ENCODE measurements at places on chromosomes 6 and 20.

DNA sequence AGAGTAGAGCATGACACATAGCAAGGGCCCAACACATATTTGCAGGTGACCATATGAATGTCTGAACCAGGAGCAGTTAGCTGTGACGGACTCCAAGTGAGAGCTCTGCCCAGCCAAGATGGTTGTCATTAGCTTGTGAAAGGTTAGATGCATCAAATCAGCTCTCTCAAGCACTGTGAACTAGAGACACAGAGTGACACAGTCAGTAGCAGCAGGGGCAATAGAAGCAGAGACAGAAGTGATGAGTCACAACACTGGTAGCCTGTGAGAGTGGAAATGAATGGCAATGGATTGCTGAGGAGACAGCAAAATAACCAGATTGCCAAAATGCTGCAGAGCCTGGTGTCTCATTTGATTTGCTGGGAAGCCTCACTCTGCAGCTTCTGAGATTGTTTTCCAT, 558.9 kb downstream of the PKHD1 start:
- DNase-seq: no peak

DNA sequence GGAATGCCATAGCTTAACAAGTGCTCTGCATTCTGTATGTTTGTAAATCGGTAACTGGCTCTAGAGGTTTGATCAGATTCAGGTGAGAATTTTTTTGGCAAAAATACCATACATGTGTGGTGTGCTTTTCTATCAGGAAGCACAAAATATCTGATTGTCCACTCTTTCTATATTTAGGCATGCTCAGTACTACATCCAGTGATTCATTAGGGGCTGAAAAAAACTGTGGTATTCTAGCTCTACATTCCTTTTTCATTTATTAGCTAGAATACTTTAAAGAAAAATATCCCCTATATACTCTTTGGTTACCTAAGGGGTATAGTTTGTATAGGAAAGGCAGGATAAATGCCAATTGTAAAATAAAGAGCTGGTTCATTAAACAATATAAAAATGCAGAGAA, 10.6 kb upstream of the ELOVL2 start:
- no peak for DNase-seq

- DNase-seq: no peak
Measured at GRCh38 chr6:14177413-14178082, 60.0 kb downstream of the CD83 start.

DNA sequence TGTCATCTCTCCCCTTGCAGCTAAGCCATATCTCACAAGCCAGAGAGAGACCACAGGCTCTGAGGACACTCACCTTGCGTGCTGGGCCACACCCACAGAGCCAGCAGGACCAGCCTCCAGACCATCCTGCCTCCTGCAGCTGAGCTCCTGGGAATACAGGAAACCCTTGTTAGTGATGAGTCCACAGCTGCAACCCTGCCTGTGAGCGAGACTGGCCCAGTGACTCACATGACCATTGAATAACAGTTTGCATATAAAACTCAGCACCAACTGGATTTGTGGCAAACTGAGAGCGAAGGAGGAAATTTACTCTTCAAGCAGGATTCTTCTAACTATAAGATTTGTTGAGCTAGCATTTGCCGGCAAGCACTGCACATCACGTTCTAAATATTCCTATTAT, 3.0 kb downstream of the THBS2 start:
- DNase-seq: no peak

DNA sequence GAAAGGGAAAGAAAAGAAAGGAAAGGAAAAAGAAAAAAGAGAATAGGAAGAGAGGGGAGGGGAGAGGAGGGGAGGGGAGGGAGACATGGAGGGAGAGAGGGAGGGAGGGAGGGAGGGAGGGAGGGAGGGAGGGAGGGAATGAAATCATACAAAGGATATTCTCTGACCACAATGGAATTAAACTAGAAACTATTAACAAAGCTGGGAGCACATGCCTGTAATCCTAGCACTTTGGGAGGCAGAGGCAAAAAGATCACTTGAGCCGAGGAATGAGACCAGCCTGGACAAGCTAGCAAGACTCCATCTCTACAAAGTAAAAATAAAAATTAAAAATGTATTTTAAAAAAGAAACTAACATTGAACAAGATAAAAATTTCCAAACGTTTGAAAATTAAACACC, 62.8 kb downstream of the ILRUN start:
- no peak for DNase-seq

DNA sequence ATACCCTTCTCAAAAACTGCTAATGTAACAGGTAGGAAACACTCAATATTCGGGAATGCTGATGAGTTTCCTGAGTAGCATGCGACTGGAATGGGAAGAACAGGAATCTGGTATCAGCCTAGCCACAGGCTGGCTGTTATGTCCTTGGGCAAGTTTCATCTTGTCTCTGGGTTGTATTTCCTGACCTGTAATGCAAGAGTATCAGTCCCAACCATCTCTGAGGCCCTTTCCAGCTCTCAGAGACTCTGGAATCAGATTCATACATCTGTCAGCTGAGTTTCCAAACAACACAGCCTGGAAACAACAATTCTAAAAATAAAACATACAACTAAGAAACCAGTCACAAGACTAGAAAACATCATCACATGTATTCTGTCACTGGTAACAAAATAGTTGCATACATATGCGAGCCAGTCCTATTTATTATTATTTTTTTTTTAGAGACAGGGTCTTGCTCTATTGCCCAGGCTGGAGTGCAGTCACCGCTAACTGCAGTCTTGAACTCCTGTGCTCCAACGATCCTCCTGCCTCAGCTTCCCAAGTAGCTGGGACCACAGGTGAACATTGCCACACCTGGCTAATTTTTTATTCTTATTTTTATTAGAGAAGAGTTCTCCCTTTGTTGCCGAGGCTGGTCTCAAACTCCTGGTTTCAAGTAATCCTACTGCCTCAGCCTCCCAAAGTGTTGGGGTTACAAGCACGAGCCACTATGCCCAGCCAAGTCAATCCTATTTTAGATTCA, 16.7 kb upstream of the TFAP2A start:
- DNase-seq: no peak

GRCh38 chr20:60765821-60766403, 486.1 kb upstream of the CDH4 start:
- DNase-seq: no peak

DNA sequence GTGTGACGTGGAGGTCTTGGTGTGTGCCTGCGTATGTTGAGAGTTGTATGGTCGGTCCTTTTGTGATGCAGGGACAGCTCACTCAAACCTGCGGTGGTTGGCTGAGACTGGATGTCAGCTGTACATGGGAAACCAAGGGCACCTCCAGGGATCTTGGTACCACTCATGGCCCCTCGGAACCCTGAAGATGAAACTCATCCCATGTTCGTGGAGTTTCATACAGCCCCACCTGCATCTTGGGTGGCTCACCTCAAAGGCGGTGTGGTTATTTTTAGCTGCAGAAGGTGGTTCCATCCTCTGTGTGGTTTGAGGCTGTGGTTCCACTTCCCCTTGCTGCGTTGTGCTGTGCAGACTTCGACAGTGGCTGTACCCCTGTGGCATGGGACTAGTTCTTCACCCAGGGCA, 52.6 kb upstream of the SLC22A1 start:
- DNase-seq: no peak

DNA sequence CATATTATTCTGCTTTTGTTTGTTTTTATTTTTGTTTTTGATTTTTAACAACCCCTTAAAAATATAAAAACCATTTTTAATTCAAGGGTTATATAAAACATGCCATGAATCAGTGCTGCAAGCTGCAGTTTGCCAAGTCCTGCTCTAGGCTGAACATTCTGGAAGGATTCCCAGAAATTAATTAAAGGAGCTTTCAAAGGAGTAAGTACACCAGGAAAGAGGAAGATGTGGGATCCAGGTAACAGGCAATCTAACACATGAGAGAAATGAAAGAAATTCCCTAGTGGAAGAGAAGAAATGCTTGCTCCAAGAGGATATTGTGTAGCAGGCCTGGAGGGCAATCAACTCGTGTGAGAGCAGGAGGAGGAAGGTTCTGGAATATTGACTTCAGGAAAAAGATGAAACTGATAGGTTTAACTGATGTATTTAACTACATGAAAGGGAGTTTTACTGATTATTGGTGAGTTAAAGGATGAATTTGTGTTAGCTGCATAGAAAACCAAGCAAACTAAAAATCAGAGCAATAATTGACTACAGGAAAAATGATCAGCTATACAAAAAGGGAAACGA, 146.0 kb upstream of the PHACTR1 start:
- no peak for DNase-seq

DNA sequence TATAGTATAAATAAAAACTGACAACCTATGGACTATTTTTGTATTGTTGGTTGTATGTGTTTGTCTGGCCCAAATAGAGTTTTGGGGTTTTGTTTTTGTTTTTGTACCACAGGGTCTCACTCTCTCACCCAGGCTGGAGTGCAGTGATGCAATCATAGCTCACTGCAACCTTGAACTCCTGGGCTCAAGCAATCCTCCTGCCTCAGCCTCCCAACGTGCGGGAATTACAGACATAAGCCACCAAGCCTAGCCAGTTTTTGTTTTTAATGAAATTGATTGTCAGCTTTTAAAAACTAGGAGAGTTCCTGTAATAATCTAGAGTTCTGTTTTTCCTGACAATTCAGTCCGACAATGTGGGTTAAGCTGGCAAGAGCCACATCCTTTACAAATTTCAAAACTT, 98.7 kb downstream of the ZMYND8 start:
- DNase-seq: no peak

DNA sequence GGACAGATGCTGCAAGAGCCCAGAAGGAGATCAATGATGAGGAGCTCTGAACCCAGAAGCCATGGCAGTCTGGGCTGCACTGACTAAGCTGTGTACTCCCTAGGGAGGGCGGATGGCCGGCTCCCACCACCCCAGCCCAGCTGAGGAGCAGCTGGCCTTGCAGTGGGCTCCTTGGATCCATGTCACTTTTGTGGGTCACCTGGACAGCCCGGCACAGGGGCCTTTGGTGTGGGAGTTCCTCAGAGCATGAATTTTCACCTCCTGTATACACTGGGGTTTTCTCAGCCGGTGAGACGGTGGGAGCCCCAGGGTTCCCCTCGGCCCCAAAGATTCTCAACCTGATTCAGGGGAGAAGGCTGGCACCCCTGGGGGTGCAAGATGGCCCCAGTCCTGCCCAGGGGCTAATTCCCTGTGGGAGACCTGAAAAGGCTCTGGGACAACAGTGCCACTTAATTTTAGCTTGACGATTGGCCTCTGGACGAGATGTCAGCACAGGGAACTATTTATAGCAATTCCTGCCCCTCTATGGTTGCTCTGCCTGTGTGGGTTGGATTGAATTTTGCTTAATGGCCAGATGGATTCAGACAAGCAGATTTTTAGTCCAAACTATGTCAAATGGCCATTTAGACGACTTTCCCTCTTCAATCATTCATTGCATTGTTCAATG, 121.6 kb upstream of the PMEPA1 start:
- DNase-seq: no peak

- DNase-seq: no peak
Measured at GRCh38 chr6:148761527-148762011, 14.7 kb downstream of the UST start.

- no peak for DNase-seq
Measured at GRCh38 chr6:169934699-169935347, 183.4 kb downstream of the ERMARD start.

- no peak for DNase-seq
Measured at GRCh38 chr6:54320871-54321270, 12.6 kb downstream of the TINAG start.

DNA sequence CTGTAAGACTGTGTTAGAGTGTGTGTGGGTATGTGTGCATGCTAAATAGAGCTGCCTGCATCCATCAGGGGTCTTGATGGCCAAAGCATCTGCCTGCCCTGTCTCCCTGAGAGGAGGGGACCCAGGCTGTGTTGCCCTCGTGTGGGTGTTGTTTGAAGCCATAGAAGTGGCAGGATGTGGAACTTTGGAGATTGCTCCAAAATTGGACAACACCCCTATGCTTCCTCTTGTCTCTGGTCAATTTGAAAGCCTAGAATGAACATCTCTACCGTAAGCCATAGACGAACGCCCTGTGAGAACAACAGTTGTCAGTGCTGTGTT, 82.6 kb downstream of the ASXL1 start:
- no peak for DNase-seq

DNA sequence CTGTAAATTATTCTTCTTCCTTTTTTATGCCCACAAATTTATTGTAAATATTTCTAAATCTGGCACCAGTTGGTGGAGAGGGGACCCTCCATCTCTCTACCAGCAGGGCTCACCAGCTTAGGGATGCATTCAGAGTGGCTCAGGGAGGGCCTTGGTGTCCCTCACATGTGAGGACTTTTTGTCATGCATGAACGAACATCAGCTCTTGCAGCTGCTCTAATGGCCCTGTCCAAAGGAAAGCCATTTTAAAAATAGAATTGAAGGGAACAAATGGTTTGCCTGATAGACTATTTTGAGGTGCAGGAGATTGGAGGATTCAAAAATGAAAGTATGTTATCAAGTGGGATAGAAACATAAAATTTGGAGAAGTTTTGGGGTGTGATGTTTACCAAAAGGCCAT, 37.5 kb upstream of the KLHL31 start:
- no peak for DNase-seq

DNA sequence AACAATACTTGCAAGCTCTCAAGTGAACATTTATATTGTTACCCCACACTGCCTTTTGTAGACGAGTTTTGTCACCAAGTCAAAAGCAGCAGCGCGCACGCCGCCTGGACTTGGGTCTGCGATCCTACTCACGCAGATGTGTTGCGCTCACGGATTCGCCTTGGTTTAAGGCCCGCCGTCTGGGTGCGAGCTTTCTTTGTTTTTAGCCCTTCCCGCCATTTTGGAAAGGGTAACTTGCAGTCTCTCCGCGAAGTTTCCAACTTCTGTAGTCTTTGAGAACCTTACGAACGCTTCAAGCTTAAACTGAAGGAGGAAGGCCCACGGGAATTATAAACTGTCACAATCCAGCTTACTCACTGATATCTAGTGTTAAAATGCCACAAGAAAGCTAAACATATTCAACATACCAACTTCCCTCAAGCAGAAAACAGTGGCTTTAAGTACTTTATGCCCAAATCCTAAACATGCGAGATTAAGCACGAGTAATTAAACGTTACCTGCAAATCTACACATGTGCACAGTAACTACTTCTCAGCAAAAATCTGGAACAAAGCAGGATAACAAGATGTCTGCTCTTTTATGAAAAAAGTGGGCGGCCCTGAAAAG, 80.4 kb upstream of the BTN3A2 start:
- peak; percentile 58 for DNase-seq

GRCh38 chr6:1739220-1739619, 129.5 kb downstream of the FOXC1 start:
- no peak for DNase-seq

- DNase-seq: no peak
Measured at GRCh38 chr6:7050872-7051779, 56.6 kb upstream of the RREB1 start.

GRCh38 chr20:33673114-33673409, 1.2 kb downstream of the NECAB3 start:
- DNase-seq: no peak
